ENCODE measurements at places on chromosomes 1 and 21.

GRCh38 chr1:245772325-245772724 is 617.5 kb downstream of the KIF26B start:
- no peak for DNase-seq

GRCh38 chr1:242243472-242243871 is 244.6 kb upstream of the MAP1LC3C start:
- DNase-seq = no peak

GRCh38 chr1:63935553-63935952 is 161.7 kb downstream of the ROR1 start:
- DNase-seq = no peak

GRCh38 chr1:228264090-228264829 is 56.4 kb downstream of the OBSCN start:
- no peak for DNase-seq

DNA sequence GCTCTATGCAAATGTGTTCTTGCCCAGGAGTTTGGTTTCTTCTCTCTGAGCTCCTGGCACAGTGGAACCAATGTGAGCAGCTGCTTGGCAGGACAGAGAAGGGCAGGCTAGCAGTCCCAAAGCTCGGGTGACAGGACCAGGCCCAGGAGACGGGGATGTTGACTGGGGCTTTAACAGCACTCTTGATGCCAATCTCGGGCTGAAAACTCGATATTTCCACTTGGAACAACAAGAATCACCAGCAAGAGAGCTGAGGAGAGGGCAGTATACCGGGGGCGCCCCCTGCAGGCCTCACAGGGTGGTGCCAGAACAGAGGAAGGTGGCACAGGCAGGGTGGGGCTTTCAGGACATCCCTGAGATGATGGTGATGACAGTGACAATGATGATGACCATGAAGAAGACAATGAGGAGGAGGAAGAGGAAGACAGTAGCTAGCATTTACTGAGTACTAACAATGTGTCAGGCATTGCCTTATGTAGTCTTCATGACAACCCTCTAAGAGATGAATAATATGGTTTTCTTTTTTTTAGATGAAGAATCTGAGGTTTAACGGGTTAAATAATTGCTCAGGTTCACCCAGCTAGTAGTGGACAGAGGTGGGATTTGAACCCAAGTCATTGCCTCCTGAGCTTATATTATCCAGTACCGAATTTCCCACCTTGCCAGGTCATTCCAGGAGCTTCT is 2.7 kb upstream of the KCNJ9 start:
- peak; percentile 70 for DNase-seq

DNA sequence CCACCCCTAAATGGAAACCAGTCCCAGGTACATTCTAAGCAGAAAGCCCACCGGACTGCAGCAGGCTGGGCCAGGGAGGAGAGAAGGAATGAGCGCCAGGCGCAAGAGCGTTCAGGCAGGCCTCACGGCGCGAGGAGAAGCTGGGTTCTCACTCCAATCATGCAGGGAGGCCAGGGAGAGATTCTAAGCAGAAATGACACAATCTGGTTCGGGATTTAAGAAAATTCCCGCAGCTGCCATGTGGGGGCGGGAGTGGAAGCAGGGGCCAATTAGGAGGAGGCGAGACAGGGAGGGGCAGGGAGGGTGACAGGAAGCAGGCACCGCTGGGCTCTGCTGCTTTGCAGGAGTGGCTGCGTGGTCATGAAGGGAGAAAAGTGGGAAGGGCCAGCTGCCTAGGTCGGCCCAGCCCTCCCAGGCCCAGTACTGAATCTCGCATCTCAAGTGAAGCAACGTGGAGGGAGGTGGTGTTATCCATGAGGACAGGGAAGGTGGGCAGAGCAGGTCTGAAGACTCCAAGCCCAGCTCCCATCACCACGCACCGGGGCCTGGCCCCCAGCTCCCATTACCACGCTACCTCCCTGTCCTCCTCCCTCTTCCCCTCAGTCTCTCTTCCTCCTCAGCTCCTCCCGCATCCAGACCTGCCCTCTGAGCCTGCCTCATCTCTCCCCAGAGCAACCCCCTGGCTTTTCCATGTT is 11.8 kb downstream of the NPHP4 start:
- no peak for DNase-seq

GRCh38 chr1:85078903-85079302 is 30.6 kb upstream of the MCOLN3 start:
- no peak for DNase-seq

DNA sequence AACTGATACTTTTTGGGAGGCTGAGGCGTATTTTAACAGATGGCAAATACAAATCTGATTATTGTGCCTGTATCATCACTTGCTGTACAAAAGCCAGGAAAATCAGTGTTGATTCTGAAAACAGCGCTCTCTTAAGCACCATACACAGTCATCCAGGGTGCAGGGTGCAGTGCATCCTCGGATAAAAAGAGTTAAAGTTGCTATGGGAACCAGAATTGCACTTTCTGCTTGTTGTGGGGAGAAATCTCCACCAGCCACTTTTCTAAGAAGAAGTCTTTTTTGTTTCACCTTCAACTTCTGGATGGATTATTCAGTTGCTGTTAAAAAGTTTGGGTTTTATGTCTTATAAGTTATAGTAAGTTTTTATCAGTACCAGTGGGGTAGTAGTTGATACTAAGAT is 3.8 kb downstream of the LAMC1 start:
- no peak for DNase-seq

DNA sequence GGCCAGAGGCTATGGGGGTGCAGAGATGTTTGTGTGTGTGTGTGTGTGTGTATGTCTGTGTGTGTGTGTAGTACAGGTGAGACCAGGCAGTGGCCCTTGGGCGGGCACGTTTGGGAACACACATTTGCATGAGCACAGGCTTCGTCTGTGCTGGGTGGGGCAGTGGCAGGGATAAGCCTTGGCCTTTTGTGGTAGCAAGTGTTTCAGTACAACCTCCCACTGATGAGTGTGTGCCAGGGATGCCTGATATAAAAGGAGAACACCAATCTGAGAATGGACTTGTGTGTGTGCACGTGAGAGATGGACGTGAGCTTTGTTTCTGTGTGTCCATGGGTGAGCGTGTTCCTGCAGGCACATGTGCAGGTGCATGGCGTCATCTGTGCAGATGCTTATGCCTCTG is 3.0 kb downstream of the NTRK1 start:
- DNase-seq = no peak

DNA sequence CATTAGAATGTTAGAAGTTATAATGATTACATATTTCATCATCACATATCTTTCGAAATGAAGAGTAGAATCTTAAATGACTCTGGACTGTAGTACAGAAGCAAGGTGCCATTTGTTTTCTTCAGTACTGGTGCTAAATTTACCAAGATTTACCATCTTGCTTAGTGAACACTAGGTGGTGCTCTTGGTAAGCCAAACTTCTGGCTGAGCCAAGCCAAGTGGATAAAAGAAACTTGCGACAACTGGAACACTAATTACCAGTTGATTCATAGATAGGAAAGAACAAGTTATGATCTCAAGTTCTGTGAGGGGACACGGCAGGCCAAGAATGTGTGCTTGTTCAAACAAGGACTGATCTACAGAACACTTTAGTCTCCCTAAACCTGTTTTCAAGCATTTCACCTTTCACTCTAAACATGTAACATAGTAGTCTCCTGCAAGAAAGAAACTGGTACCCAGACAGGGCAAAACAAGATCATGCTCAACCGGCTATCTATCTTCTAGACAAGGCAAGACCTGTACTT is 19.8 kb downstream of the SPRTN start:
- no peak for DNase-seq

DNA sequence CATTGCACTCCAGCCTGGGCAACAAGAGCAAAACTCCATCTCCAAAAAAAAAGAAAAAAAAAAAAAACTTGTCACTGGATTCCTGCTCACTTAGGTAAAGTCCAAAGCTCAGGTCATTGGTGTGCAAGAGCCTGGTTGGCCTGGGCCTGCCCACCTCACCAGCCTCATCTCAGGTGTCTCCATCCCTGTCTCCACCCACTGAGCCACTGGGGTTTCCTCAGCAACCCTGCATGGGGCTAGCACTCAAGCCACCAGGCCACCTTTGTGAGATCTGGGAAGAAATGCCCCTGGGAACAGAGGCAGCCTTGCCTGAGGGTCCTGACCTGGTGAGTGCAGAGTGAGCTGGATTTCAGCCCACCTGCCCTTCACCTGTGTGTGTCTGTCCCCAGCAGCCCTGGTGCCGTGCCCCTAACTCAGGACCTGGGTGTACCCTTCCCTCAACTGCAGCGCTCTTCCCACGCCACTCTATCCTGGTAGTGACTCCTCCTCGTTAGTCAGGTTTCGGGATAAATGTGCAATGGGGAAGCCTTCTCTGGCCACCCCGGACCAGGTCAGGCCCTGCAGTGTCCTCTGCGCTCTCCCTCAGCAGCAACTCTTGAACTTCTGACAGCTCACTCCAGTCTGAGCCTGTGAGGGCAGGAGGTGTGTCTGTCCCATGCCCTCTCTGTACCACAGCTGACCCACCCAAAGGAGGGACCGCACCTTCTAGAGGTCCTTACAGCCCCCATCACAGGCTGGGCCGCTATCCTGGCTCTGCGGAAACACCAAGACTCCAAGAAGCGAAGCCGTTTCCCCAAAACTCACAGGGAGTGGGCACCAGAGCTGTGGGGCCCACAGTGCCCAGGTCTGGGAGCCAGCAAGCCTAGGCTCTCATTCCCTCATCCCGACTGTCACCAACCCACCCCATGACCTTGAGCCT is 3.3 kb downstream of the PDZK1IP1 start:
- DNase-seq = no peak

DNA sequence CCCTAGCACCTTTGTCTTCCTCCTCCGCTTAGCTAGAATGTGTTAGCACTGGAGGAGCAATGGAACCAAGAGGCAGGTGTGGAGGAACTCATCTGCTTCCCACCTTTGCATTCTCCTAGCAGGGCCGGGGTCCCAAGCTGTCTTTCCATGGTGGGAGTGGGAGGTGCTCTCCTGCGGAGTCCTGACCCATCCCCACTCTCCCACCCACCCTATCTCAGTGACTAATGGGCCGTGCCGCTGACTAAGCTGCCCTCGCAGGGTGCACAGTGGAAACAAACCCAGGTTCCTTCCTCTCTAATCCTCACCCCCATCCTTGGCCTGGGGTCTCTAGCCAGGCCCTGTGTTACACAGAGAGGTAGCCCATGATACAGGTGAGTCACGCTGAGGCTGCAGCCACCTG is 177.5 kb downstream of the HIVEP3 start:
- no peak for DNase-seq

DNA sequence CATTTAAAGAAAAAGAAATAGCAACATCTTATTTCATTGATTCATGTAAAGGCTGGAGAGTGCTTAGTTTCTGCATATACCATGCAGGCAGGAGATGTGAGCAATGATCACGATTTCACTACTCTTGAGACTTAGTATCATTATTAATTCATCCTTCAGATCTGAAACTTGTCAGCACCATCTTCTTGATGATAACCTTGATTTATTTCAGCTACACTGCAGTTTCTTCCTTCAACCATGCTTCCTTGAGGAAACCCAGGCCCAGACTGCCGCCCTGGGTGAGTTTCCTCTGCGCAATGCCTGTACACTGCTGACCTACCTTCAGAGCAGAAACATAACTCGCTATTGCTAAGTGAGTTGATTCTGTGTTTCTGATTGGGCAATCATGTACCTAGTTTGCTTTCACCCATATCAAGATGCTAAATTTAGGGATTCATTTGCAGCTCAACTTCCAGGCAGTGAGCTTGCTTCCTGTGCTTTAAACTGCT is 13.5 kb upstream of the BCL10 start:
- no peak for DNase-seq

- no peak for DNase-seq
Observed at GRCh38 chr1:6086358-6086757, 40.7 kb downstream of the KCNAB2 start.

GRCh38 chr1:226950871-226951270 is 10.8 kb downstream of the COQ8A start:
- no peak for DNase-seq

GRCh38 chr1:100217834-100218233 is 31.8 kb downstream of the DBT start:
- DNase-seq = no peak

DNA sequence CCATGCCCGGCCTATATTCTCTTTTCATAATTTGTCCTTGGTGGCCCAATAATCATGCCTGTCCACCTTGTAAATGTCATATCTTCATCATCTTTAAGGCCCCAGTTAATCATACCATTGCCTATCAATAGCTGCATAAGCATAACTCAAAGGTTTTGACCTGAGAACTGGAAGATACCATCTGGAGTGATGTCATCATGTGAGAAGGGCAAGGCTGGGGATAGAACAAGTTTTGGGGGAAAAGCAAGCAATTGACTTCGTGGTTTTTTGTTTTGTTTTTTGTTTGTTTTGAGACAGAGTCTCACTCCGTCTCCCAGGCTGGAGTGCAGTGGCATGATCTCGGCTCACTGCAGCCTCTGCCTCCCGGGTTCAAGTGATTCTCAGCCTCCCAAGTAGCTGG is 6.2 kb downstream of the UBIAD1 start:
- no peak for DNase-seq

GRCh38 chr21:16022921-16023320 is 293.1 kb downstream of the USP25 start:
- no peak for DNase-seq

- peak; percentile 74 for DNase-seq
Observed at GRCh38 chr1:32201011-32201855, 838 bp downstream of the CCDC28B start.

DNA sequence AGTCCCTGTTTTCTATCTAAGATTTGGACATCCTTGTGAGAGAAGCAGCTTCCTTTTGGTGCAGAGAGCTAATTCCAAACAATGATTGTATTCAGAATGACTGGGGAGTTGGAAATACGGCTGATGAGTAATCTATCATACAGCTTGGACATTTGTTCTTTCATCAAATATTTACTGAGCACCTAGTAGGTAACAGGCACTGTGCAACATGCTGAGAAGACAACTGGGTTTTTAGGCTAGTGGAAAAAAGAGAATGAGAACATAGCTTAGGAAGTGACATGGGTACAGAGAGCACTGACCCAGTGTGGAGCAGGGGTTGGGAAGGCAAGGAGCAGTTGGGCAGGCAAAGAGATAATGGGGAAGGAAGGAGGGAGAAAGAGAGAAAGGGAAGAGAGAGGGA is 87.5 kb downstream of the TBX19 start:
- no peak for DNase-seq

GRCh38 chr1:217495249-217495648 is 135.6 kb downstream of the GPATCH2 start:
- no peak for DNase-seq

GRCh38 chr21:35342440-35342839 is 293.3 kb upstream of the RUNX1 start:
- DNase-seq = no peak

GRCh38 chr1:226490426-226490809 is 58.1 kb upstream of the STUM start:
- no peak for DNase-seq

- DNase-seq = no peak
Observed at GRCh38 chr21:23801292-23801691, 1806.0 kb downstream of the MRPL39 start.

- no peak for DNase-seq
Observed at GRCh38 chr1:247467129-247467528, 9.2 kb upstream of the OR2B11 start.

DNA sequence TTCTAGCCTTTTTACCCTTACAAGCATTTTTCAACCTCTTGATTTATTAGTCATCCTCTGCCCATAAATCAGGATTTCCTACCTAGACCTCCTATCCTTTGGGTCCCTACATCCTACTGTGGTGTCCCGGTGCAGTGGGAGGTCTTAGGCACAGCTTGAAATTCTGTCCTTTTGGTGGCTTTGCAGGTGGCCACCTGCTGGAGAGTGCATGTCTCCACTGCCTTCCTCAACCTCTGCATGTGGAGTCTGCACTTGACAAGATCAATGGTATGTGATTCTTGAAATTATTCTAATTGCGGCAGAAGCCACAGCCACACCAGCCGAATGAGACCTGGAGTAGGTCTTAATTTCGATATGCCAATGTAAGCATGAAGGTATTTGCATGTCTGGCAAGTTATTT is 11.4 kb upstream of the KCNA3 start:
- DNase-seq = peak; percentile 43
